ENCODE measurements at places on chromosomes 3 and 15.

GRCh38 chr3:63959146-63959545, 47.0 kb upstream of the SCAANT1 start:
- no peak for DNase-seq

DNA sequence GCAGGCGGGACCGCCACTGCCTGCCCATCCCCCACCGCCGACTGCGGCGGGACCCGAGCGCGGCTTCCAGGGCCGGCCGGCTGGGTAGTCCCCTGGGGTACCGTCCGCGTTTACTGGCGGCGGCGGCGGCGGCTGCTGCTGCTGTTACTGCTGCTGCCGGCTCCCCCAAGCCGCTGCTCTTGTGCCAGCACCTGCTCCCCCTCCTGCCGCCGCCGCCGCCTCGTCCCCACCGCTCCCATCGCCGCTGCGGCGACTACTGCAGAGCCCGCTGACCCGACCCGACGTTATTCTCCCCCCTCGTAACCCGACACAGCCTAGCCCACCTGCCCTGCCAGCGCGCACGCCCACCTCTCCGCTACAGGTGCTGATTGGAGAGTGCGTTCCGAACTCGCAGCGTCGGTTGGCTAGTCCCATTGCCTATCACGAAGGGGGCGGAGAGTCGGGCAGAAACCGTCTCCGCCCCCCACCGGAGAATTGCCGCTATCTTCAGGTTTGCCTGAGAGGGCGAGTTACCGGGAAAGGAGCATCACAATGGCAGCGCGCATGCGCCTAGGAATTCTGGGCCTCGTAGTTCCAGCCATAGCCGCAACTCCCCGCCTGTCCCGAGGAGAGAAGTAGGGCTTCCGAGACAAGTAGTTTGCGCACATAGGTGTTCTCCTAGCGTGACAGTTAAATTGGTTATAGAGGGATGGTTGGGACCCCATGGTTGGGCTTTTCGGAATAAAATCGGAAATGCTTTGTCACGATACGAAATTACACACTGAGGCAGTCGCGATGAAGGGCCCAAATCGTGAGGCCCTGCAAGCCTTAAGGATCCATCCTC, at the start of gene TTBK2:
Gene TTBK2 (minus strand): TSS at position 260 of the 823 bp plus-strand sequence. CDS start 42,161 bp downstream, outside the sequence.
- peak; percentile 91 for DNase-seq

- DNase-seq, result no peak
Measured at GRCh38 chr3:153320585-153321128, 158.6 kb downstream of the RAP2B start.

DNA sequence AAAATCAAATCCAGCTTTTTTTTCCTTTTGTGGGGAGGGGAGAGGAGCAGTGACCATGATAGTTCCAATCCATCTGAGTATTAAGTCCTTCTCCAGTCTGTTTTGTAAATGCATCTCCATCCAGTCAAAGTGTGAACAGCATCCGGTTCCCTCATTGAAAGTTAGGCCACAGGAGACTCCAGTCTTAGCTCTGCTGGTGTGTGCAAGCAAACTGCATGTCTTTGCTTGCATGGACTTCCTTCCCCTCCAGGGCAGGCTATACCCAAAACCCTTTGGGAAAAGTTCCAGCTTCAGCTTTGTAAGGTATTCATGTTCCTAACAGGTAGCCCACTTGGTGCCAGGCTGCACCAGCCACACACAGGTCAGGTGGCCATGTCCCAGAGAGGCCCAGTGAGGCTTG, 3.1 kb upstream of the MAN2C1 start:
- DNase-seq, result no peak

DNA sequence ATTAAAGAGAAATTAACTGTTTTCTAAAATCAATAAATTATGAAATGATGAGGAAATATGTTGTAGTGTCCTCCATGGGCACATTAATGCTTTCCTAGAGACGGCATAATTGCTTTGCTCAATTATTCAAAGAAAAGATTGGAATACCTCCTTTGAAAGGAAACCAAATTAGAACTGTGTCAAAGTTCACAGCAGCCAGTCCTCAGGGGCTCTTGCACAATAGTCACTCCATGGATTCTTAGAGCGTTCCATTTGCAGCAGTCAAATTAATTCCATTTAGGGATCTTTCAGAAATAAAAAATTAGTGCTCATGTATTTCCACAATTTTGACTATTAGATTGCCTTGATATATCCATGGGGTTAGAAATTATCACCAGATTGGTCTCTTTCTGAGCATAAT, 841.6 kb upstream of the DPPA4 start:
- no peak for DNase-seq

- no peak for DNase-seq
Measured at GRCh38 chr3:56806407-56806806, 4.7 kb upstream of the ARHGEF3 start.

GRCh38 chr3:171824116-171824515, 13.8 kb upstream of the PLD1 start:
- DNase-seq, result no peak

GRCh38 chr3:116958291-116958690, 248.7 kb downstream of the TUSC7 start:
- no peak for DNase-seq
